Astrocyte (in vitro differentiated cells and primary cell): ENCODE measurements at places on chromosomes 2 and 18.

- no peak for DNase-seq
Observed at GRCh38 chr18:23725827-23726661, 36.8 kb downstream of the LAMA3 start.

GRCh38 chr18:11946756-11947155 lies 34.6 kb upstream of the IMPA2 start:
- peak; percentile 53 for DNase-seq

GRCh38 chr2:144032566-144032965 lies 487.4 kb downstream of the ZEB2 start:
- peak; percentile 4 for DNase-seq

GRCh38 chr2:156704132-156704531 lies 268.0 kb downstream of the GPD2 start:
- no peak for DNase-seq

DNA sequence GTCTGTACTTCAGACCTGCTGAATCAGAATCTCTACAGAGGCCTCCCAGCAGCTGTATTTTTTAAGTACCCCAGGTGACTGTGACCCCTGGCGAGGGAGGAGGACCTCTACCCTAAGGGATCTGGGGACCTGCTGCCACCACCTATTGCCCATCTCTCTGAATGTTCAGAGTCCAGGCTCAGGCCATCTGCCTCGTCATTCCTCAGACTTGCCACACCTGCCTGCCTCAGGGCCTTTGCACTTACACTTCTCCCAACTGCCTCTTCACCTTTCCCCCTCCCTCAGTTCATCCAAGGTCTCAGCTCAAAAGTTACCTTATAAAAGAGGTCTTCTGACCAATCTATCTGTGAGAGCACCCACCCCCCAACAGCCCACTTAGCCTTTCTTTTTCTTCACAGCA lies 21.5 kb downstream of the UXS1 start:
- DNase-seq, result no peak

GRCh38 chr2:42342795-42343241 lies 18.2 kb downstream of the COX7A2L start:
- DNase-seq, result no peak
